ENCODE measurements at places on chromosomes 1 and 21.
A peak's percentile ranks its signal among the peaks of the same experiment; 100 is the strongest.

GRCh38 chr1:109799445-109799844, 35.7 kb upstream of the EPS8L3 start:
- DNase-seq, result peak; percentile 48

DNA sequence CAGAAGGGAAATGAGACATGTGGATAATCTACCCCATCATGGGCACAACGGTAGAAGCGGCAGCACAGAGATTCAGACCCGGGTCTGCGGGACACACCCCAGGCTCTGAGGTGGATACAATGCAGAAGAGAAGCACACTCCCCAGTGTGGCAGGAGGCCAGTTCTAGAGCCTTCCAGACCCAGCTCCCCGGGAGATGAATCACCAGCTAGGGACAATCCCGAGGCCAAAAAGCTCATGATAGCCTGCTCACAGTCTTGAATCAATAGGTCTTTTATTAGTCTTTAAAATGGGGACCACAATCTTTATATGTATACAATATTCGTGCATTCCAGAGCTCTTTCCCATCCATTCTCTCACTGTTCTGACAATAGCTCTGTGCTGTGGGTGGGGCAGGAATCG, 57.3 kb upstream of the DIRAS3 start:
- peak; percentile 61 for DNase-seq

GRCh38 chr1:165833358-165833757, 5.9 kb downstream of the UCK2 start:
- no peak for DNase-seq

- DNase-seq, result peak; percentile 63
Observed at GRCh38 chr1:23558140-23558871, 995 bp downstream of the ID3 start.

GRCh38 chr1:91830242-91831131, 55.5 kb downstream of the TGFBR3 start:
- DNase-seq, result peak; percentile 81

DNA sequence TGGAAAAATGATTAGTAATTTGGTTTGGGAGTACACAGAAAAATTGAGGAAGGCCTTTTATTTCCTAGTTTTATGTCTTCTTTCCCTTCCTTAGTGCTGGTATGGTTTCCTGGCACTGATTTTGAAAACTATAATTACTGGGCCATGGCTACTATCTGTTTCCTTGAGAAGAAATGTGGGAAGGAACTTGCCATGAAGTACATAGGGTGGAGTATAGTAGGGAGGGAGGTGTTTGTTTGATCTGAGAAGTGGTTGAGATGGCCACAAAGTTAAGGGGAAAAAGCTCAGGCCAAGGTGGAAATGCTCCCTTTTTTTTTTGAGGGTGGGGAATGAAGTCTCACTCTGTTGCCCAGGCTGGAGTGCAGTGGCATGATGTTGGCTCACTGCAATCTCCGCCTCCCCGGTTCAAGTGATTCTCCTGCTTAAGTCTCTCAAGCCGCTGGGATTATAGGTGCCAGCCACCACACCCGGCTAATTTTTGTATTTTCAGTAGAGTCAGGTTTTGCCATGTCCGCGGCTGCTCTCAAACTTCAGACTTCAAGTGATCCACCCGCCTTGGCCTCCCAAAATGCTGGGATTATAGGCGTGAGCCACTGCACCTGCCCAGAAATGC, 11.3 kb downstream of the HJV start:
- no peak for DNase-seq

GRCh38 chr1:77016386-77016985, 149.2 kb downstream of the ST6GALNAC5 start:
- DNase-seq, result no peak

- no peak for DNase-seq
Observed at GRCh38 chr1:247401310-247402119, 14.5 kb upstream of the NLRP3 start.

GRCh38 chr1:183227422-183228346, 41.6 kb downstream of the LAMC2 start:
- DNase-seq, result peak; percentile 60

DNA sequence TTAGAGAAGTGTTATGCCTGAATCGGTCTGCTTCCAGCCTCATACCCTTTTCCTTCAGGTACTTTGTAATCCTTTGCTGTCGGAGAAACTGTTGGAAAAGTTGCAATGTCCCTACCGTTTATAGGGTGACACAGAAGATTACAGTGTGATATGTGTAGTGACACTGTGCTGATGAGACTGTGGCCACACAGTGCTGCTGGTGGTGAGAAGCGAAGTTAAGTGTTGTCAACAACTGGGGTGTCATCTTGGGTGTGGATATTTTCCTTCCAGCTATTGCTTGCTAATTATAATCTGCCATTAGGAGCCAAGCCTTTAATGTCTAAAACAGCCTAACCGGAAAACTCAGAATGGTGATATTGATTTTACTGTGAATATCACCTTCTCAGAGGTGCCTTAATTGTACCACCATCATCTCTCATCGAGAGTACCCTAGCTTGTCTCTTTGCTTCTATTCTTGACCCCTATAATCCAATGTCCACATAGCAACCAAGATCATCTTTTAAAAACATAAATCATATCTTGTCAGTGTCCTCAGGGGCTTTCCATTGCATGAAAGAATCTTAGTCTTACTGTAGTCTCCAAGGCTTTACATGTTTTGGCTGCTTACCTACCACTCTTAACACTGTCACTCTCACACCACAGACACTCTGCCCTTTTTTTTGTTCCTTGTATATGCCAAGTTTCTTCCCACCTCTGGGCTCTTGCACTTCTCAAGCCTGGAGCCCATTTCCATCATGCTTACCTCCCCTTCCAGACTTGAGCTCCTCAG, 89.4 kb upstream of the PGD start:
- no peak for DNase-seq

DNA sequence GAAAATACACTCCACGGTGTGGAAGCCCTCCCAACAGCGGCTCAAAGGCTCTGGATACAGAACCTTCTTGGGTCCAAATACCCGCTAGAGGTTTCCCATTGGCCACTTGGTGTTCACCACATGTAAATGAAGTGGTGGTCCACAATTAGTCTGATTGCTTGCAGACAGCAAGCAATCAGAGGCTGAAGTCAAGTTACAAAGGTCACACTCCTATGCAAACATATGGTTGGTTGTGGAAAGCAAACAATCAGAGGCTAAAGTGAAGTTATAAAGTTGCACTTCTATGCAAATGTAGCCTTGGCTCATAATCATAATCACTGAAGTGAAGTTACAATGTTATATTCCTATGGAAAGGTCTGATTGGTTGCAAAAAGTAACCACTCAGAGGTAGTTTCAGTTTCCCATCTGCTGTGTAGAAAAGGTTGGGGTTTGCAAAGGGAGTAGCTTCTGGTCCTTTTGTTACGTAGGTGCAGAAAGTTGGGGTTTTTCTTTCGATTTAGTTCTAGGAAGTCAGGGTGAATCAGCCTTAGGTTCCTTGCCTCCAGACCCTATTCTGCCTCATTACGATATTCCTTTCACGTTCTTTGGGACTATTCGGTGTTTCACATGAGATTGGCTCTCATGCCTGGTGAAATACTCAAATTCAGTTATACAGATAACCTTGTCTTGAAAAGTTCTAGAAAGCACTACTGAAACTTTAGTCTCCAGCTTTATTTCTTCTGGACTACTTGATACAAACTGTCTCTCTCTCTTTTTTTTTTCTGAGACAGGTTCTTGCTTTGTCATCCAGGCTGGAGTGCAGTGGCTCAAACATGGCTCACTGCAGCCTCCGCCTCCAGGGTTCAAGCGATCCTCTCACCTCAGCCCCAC, 36.7 kb upstream of the MTF2 start:
- peak; percentile 2 for DNase-seq

DNA sequence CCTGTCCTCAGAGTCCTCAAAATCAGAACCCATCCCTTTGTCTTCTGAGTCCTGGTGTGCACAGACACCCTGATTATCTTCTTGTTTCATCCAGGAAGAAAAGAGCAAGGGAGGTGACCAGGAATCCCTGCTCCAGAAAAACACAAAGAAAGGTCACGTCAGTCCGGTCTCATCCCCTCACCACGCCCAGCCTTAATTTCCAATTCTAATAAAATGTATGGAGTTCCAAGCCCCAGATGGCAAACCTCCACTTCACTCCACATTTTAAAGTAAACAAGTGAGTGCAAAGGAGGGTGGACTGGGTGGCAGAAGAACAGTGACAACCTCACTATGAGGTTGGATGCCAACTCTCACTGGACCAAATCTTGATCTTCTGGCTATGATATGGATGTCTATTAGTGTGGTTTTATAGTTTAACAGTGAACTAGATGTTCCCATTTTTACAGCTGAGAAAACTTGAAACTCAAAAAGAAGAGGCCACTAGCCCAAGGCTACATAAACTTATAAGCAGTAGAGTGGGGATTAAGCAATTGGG, 22.0 kb downstream of the ZNF697 start:
- no peak for DNase-seq

DNA sequence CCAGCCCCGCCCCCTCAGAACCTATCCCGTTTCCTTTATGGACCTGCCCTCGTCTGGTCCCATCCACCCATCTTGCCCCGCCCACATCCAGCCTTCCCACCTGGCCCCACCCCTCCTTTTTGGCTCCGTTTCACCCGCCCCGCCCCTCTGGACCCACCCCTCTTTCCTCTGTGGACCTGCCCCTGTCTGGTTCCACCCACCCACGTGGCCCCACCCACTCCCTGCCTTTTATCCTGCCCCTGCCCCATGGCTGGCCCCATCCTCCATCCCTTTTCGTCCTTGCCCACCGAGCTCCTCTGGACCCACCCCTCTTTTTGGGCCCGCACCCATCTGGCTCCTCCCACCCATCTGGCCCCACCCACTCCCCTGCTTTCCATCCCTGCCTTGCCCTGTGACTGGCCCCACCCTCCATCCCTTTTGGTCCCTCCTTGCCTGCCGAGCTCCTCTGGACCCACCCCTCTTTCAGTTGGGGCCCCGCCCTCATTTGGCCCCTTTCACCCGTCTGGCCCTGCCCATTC, 177.3 kb downstream of the CAMTA1 start:
- DNase-seq, result no peak
